ENCODE measurements at places on chromosomes 16 and 17.

GRCh38 chr17:63515426-63515825, 7.7 kb upstream of the KCNH6 start:
- no peak for DNase-seq

DNA sequence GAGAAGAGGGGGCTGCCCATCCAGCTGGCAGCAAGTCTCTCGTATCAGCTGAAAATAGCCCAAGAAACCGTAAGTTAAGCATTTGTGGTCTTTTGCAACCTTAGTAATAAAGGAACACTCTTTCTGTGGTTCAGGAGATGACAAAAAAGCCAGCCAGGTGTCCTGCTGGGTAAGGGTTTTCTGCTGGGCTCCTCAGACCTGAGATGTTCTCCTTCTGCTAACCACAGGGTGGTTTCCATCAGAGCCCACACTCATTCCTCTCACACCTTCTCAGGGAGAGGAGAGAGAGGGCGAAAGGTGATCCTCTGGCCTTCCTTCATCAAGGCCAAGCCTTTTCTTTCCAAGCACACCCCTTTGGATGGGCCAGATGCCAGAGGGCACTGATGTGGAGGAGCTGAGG, 70.7 kb downstream of the TEX14 start:
- DNase-seq = no peak

- DNase-seq = no peak
Observed at GRCh38 chr17:9487406-9487805, 88.2 kb downstream of the STX8 start.

DNA sequence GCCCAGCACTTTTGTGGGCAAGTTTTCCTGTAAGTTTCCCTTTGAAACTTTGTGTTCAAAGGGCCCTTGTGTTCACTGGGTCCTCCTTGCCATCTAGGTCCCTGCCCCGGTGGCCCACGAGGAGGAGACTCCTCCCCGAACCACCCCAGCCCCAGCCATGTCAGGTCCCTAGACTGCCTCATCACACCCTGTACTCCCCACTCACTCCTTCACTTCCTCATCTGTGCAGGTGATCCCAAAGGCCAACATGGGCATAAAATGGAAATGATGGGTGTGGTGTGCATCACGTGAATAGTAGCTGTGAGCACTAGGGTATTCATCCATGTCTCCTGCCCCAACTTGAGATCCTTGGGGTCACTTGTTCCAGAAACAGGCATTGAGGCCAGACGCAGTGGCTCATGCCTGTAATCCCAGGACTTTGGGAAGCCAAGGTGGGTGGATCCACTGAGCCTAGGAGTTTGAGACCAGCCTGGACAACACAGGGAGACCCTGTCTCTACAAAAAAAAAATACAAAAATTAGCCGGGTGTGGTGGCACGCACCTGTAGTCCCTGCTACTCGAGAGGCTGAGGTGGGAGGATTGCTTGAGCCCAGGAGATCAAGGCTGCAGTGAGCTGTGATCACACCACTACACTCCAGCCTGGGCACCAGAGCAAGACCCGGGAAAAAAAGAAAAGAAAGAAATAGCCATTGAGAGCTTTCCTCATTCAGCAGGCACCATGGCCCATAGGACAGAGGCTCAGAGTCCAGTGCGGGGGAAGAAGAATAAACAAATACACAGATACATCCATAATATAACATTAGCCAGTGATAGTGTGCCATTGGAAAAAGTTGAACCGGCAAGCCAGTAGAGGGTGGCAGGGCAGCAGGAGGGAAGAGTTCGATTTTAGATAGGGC, 74.5 kb downstream of the KATNIP start:
- no peak for DNase-seq

DNA sequence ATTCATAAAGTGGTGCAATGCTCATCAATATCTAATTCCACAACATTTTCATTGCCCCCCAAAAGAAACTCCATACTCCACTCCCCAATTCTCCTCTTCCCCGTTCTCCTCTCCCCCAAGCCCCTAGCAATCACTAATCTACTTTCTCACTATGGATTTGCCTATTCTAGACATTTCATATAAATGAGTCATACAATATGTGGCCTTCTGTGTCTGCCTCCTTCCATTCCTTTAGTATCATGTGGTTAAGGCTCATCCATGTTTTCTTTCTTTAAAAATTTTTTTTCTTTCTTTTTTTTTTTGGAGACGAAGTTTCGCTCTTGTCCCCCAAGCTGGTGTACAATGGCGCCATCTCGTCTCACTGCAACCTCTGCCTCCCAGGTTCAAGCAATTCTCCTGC, 56.3 kb upstream of the HAS3 start:
- no peak for DNase-seq

- DNase-seq = no peak
Observed at GRCh38 chr17:75250009-75250471, 11.4 kb downstream of the GGA3 start.

Measured in mesothelial cell of epicardium (in vitro differentiated cells).